NCI-H1436 (cell line): ENCODE measurements at places on chromosomes 12 and 14.

GRCh38 chr14:90072350-90072749 is 10.6 kb downstream of the KCNK13 start:
- no peak for DNase-seq

DNA sequence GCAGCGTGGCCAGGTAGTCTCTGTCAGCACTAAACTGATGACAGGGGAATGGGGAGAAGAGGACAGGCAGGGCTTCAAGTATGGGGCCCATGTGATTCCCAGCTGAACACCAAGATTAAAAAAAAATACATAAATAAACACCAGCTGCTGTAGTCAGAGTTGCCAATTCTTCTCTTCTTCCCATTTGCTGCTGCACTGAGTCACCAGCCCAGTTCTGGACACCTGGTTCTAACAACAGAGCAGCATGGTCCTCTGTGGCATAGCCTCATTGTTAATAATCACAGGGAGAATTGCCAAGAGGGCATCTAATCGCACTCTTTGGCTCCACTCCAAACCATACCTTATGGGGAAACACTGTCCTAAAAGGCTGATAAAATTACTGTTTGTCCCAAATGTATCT is 15.1 kb downstream of the PPM1H start:
- DNase-seq = no peak

DNA sequence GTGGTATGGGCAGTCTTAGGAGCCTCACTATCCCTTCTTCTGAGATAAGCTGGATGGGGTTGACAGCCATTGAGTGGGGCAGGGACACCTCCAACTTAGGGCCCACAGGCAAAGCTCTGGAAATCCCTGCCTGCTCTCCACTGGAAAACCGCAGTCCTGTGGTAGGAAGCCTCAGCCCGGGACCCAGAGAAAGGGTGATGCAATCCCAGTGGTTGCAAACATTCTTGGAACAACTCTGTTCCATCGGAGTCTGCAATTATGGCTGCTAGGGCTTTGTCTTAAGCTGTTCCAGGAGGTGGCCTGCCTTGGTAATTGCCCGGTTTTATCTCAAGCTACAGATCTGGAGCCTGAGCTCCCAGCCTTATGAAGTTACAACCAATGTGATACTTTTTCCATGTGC is 133.4 kb downstream of the DICER1 start:
- DNase-seq = no peak

- no peak for DNase-seq
Measured at GRCh38 chr12:76720068-76720467, 43.8 kb upstream of the ZDHHC17 start.

DNA sequence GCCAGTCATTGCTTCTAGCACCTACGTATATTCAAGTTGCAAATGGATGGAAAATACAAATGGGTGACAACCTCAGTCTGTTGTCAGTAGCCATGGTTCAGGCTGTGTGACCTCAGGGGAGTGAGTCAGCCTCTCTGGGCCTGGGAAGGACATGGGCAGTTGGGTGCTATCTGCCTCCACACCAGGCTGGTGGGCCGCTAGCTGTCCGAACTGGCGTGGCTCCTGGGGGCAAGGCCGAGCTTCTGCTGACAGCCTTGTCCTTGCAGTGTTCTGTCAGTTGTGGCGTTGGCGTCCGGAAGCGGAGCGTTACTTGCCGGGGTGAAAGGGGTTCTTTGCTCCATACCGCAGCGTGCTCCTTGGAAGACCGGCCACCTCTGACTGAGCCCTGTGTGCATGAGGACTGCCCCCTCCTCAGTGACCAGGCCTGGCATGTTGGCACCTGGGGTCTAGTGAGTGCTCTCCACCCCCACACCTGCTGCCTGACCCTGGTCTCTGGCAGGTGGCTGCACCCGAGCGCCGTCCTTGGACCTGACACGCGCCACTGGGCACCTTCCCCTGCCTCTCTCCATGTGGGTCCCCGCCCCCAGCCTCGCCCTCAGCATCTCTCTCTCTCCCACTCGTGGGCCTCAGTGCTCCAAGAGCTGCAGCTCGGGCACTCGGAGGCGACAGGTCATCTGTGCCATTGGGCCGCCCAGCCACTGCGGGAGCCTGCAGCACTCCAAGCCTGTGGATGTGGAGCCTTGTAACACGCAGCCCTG is 17.1 kb downstream of the PAPLN start:
- DNase-seq = no peak

- no peak for DNase-seq
Measured at GRCh38 chr12:132904718-132905328, 17.4 kb upstream of the CHFR start.

DNA sequence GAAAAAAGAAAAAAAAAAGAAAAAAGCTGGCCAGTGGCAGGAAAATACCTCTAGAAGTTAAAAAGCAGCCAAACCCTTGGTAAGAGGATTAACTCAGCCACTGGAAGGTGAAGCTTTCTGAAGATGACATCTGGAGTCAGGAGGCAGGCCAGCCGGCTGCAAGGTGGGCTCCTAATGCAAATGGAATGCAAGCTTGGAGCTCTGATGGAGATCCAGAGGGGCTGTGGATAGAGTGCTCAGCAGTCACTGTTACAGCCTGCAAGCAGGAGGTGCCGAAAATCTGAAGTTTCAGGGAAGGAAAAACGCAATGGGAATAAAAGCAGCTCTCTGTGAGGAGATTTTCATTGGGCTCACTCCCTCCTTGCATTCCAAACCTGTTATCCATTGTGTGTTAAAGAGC is 41.0 kb downstream of the GSC start:
- no peak for DNase-seq
